ENCODE measurements at places on chromosomes 2 and 18. TPM values are rescaled to one million over a fixed set of nuclear protein-coding genes. Genes with fewer than 3 reads are reported as not detected.

Gene TNFRSF11A
- total RNA-seq = 0.41 TPM

Gene SNORC
- total RNA-seq = 0.94 TPM

GRCh38 chr2:157789256-157789655 is 86.9 kb downstream of the ACVR1 start:
- H3K4me3 ChIP-seq = no peak overlapping the region
- no peak for DNase-seq
- no peaks in the 10 kb centered on the region for H3K36me3 ChIP-seq
- H3K27ac ChIP-seq = no peak overlapping the region
- no peaks in the 10 kb centered on the region for H3K4me1 ChIP-seq

DNA sequence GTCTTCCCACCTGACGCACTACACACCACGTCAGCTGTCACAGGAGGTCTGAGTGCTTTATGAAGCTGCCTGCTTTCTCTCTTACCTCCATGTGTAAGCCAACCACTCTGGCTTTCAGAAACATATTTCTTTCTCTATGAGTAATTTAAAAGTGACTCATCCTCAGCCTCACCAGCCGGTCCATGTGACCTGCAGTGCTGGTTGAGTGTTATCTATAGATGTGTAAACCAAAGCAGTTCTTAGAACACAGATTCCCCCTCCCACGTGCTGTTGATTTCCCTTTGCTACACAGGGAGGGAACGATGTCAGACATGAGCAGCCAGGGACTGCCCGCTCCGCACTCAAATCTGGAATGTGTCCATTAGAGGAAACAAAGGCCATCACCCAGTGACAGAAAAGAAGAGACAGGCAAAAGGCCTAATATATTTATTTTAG is 157.8 kb downstream of the BCL2 start:
- no peaks in the 10 kb centered on the region for H3K36me3 ChIP-seq
- H3K4me3 ChIP-seq = no peak overlapping the region
- peak overlapping the region; percentile 89 for H3K27ac ChIP-seq

DNA sequence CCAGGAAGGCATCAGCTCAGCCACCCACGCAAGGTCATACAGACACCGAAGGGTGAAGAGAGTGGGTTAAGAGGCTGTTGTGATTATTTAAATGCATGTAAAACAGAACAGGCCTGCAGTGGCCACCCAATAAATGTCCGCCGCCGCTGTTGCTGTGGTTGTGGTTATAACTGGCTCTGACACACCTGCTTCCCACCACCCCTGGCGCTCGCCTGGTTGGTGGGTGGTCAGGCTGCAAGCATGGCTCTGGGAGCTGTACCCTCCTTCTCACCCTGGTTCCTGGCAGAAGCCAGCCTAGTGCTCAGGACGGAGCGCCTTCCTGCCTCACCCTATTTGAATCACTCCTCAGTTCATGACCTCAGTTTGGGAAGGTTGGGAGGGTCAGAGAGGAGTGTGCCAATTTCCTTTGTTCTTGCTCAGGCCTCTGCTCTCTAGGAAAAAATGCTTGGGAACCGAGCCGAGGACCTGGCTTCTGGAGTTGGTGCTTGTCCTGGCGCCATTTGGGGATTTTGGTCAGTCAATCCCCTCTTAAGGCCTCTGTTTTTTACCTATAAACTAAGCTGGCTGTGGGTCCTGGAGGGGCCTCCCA is 5.3 kb upstream of the CRYBA2 start:
- DNase-seq = no peak

DNA sequence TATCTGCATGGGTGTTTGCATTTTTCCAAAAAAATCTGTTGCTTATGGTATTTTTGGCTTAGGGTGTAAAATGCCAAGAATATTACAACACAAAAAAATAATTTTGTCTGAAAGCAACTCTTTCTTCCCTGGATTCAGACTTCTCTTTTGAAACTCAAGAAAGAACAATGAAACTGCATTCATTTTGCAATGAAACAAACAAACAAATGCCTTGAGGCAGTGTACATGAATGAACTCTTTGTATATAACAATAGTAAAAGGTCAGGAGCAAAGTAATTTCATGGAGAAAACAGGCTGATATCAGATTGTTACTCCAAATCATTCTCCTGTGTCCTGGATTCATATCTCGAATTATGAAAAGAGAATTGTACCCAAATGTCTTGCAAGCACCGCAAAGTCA is 301.6 kb upstream of the CDH20 start:
- DNase-seq = no peak
- H3K27ac ChIP-seq = no peak overlapping the region
- no peaks in the 10 kb centered on the region for H3K27me3 ChIP-seq
- H3K36me3 ChIP-seq = no peaks in the 10 kb centered on the region

DNA sequence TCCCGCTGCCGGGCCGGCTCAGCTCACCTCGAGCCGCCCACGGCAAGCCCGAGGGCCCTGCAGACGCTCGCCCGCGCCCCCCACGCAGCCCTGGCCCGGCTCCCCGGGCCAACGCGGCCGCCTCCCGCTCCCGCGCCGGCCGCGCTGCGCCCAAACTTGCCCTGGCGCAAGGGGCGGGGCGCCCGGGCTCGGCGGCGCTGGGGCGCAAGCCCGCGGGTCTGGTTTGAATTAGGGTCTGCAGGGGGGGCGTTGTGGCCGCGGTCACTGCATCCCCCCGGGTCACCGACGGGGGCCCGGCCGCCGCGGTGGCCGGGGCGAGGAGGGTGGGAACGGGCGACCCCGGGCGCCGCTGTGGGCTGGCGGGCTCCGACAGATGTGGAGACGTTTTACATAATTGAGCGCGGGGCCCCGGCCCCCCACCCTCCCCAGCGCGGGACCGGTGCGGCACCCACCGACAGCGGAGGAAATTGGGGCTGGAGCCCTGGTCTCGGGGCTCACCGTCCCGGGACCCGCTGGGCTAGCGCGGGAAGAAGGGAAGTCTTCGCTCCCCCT is 690 bp downstream of the SDC1 start:
- DNase-seq = no peak
- no peaks in the 10 kb centered on the region for H3K36me3 ChIP-seq
- H3K4me3 ChIP-seq = no peak overlapping the region
- no peak overlapping the region for H3K27ac ChIP-seq
- H3K4me1 ChIP-seq = peaks cover 16% of the 10 kb centered on the region

- no peak for DNase-seq
- no peak overlapping the region for H3K27ac ChIP-seq
- H3K4me3 ChIP-seq = no peak overlapping the region
- peaks cover 34% of the 10 kb centered on the region for H3K36me3 ChIP-seq
- H3K27me3 ChIP-seq = no peaks in the 10 kb centered on the region
- H3K4me1 ChIP-seq = no peaks in the 10 kb centered on the region
These were observed 212.7 kb downstream of the DYM start for GRCh38 chr18:49247781-49248180.

DNA sequence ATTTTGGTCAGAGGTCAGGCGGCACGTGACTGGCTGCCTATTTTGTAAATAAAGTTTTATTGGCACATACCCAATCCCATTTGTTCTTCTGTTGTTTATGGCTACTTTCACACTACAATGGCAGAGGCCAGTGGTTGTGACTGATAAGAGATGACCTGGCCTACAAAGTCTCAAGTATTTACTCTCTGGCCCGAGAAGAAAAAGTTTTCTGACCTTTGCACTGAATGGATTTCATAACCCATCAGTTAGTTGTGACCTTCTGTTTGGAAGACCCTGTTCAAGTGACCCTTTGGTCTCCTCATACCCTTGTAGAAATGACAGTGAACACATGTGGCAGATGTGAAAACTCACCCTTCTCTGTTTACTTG is 121.4 kb upstream of the MGAT5 start:
- peaks cover 56% of the 10 kb centered on the region for H3K4me1 ChIP-seq
- H3K36me3 ChIP-seq = no peaks in the 10 kb centered on the region
- no peaks in the 10 kb centered on the region for H3K27me3 ChIP-seq
- H3K27ac ChIP-seq = no peak overlapping the region

DNA sequence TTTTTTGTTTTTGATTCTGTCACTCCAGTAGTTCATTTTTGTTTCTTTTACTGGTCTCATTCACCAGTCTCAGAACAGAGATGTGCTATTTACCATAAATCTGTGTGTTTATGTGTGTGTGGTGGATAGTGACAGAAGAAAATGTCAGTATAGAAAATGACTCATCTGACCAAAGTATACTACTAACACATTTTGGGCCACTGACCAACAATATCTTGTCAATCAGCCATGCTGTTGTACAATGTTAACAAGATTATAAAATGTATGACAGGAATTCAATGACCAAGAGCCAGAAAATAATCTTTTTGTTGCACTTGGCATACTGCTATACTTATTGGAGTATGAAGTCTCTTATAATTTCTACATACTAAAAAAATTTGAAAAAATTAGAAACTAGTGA is 1081.4 kb upstream of the NRXN1 start:
- no peak overlapping the region for H3K4me3 ChIP-seq
- no peak overlapping the region for H3K27ac ChIP-seq
- H3K36me3 ChIP-seq = no peaks in the 10 kb centered on the region

GRCh38 chr2:31387850-31388249 is 26.7 kb downstream of the XDH start:
- no peak for DNase-seq
- H3K4me1 ChIP-seq = no peaks in the 10 kb centered on the region
- H3K4me3 ChIP-seq = no peak overlapping the region
- no peak overlapping the region for H3K27ac ChIP-seq
- no peaks in the 10 kb centered on the region for H3K27me3 ChIP-seq

Data from B cell (primary cell).